NCI-H146 (cell line): ENCODE measurements at places on chromosomes 7 and 10.

GRCh38 chr7:15326044-15326644 is 235.7 kb downstream of the AGMO start:
- peak; percentile 85 for DNase-seq

GRCh38 chr10:102352066-102352715 is 43.3 kb upstream of the NFKB2 start:
- DNase-seq = peak; percentile 78

DNA sequence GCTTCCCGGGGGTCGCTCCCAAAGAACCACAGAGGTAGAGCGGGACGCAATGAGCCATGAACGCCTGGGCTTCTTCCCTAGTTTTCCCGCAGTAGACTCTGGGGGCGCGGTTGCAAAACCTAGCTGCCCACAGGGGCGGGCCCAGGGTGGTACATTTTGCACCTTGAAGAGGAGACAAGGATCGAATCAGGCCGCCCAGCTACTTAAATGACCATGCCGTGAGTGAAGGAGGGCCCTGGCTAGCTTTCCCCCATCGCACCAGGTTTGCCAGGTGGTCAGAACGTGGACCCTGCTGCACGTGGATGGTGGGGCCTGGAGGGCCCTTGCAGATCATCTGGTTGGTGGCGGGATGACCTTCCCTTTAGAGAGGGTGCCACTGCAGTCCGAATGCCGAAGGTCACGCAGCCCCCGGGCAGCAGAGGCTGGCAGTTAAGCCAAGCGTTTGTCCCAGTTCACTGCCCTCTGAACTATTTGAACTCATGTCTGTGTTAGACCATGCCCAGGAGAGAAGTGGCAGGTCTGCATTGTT is 604 bp upstream of the SHTN1 start:
- peak; percentile 87 for DNase-seq

DNA sequence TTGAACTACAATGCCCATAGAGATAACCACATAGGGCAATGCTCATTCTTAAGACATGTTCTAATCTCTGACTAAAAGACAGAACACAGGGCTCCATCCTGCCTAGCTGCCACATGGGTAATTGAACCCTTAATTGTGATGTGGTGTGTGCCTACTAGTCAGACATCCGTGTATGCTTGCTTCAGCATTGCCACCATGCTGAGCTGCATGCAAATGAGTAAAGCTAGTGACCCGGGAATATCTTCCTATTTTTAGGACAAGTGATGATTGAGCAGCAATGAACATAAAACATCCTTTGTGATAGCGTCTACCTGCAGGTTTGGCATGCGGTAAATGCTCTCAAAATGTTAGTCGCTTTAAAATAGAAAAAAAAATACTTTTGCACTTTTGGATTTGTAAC is 115.8 kb downstream of the MAGI2 start:
- DNase-seq = no peak

DNA sequence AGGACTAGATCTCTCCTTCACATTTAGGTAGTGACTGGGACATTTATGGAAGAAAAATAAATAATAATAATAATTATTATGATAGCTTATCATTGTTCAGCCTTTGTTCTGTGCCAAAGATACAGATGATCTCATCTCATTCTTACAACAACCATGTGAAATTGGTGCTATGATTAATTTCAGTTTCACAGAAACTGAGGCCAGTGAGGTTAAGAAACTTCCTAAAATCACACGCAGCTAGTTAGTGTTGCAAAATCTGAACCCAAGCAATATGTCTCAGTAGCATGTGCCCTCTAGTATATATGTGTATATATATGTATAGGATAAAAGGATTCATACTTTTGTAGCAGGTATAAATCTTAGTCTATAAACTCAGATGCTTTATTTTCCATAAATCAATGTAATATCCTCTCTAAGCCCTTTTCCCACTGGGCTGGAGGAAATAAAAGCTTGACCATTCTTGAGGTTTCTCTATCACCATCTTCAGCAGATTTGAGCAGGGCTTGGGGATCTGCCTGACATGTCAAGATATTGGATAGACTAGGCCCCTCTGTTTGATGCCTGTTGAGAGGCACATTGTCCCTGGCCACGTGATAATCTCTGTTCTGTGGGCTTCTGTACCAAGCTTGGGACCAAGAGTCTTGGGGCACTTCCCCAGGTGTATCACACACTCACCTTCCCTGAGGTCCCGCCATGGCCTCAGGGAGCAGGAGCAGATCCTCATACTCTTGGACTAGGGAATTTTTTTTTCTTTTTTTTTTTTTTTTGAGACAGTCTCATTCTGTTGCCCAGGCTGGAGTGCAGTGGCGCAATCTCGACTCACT is 172.6 kb upstream of the NRP1 start:
- no peak for DNase-seq

DNA sequence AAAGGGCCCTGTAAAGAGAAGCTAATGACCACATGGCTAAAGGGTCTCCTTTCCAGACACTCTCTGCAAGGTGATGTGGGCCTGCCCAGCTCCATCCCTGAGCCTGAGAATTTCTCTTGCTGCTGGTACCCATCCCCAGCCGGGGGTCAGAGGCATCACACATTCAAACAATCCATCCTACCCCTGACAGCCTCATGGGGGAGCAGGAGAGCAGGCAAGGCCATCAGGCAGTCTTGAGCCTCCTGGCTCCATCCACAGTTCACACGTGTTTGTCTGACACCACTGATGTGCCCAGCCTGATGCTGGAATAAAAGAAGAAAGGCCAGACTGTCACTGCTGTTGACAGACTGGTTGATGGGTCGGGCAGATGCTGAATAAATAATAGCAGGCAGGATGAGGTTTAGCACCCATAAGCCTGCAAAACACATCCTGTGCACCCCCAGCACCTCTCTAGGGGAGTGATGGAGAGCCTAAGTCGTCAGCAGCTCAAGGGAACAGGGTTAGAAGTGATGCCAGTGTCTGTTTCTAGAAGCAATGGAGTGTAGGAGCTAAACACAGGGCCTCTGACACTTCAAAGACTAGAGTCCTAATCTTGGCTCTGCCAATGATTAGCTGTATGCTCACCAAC is 43.5 kb downstream of the TLL2 start:
- DNase-seq = peak; percentile 44

DNA sequence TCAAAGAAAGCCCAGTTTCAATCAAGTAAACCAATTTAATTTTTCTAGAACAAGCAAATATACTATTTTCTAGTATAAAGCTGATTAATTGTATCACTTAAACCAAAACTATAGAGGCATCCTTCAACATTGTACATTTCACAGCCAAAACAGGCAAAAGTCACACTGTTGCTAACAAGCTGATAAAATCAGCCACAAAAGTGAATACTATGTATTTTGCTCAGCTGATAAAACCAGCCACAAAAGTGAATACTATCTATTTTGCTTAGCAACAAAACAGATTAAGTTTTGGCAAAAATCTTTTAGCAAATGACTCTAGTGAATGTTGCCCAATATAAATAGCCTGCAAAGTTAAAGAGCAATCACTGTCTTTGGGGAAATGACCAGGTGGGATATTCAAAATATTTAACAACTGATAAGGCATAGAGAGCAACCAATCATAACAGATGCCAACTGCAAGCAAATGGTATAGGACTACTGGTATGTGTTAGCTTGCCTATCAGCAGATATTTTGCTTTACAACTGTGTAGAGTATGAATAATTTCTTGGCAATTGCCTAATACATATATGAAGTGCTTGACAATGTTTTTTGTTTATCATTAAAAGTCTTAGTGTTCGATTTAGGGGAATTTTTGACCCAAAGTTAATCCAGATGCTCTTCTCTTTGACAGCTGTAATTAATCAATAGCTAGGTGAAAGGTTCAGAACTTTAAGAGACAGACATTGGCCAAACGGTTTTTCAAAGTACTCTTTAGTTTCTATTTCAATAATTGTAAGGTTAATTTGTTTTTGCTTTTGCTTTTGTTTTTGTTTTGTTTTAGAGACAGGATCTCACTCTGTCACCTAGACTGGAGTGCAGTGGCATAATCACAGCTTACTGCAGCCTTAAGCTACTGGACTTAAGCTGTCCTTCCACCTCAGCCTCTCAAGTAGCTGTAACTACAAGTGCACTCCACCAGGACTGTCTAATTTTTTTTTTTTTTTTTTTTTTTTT is 44.4 kb upstream of the SP4 start:
- DNase-seq = no peak

- DNase-seq = no peak
Measured at GRCh38 chr10:77498210-77498609, 139.4 kb downstream of the KCNMA1 start.

DNA sequence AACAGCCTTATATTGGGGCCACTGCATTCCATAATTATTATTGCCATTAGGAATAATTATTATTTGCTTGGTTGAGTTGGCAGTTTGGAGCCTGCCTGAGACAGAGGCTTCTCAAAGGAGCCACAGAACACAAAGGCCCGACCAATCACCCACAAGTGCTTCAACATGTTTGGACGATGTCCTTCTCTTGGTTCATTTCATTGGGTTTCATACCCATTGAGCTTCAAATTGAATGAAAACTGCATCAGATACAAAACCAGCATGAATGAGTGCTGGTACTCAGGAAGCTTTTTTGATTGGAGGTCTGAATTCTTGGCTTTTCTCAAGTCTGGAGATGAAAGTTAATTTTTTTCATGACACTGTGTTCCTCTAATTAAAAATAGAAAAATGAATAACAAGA is 168.3 kb downstream of the CREB5 start:
- DNase-seq = no peak

GRCh38 chr10:5461914-5462840 is 37.2 kb downstream of the CALML5 start:
- DNase-seq = no peak

DNA sequence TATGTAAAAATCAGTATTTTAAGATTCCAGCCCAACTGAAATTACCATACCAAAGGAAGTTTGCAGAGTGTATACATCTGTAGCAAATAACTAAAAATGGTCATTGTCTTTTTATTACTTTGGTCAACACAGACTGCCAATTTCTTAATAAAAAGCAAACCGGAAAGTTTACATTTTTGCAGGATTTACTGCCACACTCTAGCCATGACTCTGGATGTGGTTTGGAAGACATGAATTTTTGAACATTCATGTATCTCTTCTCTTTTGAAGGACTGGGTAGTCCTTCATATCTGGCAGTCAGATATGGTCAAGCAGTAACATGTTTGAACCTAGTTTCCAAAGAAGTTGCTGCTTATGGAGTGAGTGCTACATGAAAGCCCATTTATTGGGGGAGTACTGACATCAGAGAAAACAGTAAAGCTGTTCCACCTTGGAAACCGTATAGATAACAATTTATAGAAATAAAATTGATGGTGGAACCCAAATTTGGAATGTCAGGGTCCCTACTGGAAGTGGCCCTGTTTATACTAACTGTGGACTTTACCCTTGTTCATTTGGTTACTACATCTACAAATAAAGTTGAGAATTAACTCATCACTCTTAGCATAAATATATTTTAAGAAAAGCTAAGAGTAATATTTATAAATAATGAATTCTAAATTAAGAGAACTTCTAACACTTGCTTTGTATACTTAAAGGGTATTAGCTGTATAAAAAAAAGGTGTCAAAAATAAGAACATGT is 84.6 kb downstream of the ZMYND11 start:
- DNase-seq = no peak

DNA sequence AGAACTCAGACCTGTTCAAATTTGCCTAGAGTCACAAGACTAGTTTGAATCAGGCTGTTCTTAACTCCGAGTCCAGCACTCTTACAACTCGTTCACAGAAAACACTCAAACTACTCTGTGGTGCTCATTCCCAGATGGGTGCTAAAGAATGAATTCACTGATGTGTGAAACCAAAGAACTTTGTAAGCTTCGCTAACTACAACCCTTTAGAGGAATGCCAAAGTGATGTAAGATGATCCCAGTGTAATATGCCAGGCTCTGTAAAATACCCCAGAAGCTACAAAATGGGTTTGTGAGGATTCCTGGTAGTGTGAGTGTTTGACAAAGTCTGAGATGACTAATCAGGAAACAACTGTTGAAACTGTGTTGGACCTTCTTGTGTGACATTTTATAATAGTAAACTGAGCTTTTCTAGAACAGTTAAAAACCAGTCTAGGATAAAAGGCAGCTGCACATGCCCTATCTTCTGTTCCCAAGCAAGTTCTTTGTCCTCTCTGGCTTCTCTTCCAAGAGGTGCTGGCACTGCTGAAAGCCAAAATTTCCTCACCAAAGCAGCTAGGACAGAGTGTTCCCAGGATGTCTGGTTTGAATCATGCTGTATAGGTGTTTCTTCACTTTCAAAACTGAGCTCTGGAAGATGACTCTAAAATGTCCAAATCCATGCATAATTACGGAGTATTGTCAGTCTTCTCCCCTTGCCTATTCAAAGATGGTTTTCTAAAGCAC is 527.6 kb downstream of the SORCS1 start:
- no peak for DNase-seq

DNA sequence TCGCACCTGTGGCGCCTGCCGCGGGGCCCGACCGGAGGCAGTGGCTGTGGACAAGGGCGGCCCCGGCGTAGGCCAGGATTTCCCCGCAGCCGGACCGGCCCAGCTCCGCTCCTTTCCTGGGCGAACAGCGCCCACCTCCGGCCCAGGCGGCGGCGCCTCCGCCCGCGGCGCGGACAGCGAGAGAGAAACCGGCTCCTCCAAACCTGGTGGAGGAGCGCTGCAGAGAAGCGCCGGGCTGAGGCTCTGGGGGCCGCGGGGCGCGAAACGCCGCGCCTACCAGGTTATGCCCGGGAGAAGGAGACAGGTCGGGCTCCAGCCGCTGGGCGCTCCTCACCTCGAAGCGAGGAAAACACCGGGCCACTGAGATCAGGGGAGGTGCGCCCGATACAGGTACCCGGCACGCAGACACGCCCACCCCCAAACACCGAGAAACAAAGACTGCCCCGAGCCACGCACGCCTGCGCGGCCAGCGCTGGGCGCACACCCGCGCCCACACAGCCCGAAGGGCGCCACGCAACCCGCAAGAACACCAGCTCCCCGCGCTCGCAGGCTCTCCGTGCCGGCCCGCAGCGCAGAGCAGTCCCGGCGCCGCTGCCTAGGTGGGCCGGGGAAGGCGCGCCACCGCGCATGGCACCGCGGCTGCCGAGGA is 3.3 kb downstream of the GRID1 start:
- DNase-seq = peak; percentile 47

GRCh38 chr7:105298439-105298894 is 90.3 kb downstream of the SRPK2 start:
- no peak for DNase-seq

DNA sequence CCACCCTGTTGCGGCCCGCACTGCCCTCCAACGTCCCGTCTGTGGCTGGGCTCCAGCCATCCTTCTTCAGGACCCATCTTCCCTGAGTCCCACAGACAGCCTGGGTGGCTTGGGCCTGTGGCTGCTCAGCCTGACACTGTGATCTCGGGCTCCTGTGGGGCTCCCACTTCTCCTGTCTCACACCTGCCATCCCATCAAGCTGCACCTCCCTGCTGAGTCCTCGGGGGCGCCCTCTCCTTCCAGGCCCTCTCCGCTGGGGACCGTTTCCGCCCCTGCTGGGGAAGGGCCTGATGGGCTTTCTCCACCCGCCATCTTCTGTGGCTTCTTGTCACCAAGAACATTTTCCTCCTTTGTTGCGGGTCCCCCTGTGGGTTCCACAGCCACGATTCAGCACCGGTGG is 173.8 kb upstream of the PPP2R2D start:
- no peak for DNase-seq
